ENCODE measurements at places on chromosomes 5 and 9.
A peak's percentile ranks its signal among the peaks of the same experiment; 100 is the strongest.

DNA sequence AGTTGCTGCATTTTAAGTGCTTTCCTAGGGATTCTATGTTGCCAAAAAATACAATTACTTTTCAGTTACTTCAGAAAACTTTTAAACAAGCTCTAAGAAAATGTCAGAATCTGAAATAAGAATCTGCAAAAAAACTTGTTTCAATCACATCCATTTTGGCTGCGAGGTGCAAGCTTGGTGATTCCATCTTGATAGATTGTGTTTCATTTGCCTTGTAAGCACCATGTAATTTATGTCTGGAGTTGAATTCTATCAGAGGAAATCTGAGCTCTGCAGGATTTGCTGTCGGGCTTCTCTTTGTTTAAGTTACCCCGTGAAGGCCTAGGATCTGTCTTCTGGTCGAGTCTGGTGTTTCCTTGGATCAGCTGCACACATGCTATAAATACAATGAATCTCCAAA is 40.4 kb upstream of the MAN2A1 start:
- DNase-seq = no peak

DNA sequence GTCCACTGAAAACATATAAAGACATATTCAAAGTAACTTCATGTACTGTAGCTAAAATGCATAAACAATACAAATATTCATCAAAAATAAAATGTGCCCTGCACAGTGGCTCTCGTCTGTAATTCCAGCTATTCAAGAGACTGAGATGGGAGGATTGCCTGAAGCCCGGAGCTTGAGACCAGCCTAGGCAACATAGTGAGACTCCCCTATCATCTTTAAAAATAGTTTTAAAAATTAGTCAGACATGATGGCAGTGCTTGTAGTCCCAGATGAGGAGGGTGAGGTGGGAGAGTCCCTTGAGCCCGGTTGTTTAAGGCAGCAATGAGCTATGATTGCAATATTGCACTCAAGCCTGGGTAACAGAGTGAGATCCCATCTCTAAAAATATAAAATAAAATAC is 534.1 kb downstream of the ANXA1 start:
- no peak for DNase-seq

GRCh38 chr5:136382071-136382470 is 16.7 kb upstream of the TRPC7 start:
- no peak for DNase-seq

- no peak for DNase-seq
These were observed 1.1 kb downstream of the JADE2 start for GRCh38 chr5:134526483-134527155.

DNA sequence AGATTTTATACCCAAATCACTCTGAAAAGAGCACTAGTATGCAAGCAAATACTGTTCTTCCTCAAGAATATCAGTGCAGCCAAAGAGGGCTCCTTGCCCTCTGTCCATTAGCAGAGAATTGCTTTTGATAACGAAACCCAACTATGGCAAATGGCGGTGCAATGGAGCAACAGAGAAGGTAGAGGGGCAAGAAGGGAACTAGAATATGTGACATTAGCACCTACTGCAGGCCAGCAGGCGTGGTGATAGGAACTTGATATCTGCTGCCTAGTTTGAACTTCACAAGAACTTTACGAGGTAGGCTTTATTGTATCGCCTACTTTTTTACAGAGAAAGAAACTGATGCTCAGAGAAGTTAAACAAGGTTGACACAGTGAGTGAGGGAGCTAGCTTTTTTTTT is 66.1 kb downstream of the APBA1 start:
- DNase-seq = no peak

DNA sequence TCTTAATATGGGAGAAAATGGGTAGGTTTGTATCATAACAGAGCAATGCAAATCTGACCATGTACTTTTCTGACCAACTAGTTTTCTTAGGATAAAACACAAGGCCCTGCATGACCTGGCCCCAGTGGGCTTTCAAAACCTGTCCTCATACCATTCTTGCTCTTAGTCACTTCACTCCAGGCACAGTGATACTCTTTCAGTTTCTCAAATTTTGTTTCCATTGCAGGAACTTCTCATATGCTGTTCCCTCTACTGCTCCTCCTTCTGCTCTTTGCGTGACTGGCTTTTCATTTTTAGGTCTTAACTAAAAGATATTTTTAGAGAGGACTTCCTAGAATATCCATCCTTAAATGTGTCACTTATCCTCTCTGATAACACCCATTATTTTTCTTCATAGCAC is 112.4 kb downstream of the INIP start:
- no peak for DNase-seq

GRCh38 chr9:33167084-33167971 is at the start of gene B4GALT1:
B4GALT1 (minus strand) TSS chr9:33167336; CDS start chr9:33167169, 167 bp downstream.
- DNase-seq = peak; percentile 97

- DNase-seq = no peak
These were observed 45.5 kb downstream of the RASA1 start for GRCh38 chr5:87313216-87313615.

- DNase-seq = no peak
These were observed 33.5 kb downstream of the AUH start for GRCh38 chr9:91328186-91328585.

DNA sequence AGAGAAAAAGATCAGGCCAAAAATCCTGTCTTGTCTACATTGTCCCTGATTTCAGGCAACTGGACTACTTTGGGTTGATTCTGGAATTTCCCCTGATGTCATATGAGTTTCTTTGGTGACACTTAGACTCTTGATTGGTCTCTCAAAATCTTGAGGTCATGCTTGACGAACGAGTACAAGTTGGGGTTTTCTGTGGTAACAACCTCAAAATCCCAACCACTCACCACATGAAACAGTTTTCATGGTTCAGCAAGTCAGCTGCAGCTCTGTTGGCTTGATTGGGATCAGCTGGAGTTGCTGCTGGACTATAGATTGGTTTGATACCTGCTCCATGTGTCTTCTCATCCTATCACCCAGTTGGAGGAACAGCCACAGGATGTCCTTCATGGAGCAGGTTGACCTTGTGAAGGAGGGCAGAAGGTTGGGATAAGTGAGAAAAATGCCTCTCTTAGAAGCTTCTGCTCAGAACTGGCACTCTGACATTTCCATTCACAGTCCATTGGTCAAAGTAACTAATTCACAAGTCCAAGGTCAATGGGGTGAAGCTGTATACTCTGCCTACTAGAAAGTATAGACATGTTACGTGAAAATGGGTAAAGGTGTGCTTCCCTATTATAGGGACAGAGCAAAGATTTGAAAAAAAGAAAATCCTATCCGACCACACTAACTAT is 284.5 kb downstream of the SH3GL2 start:
- no peak for DNase-seq

DNA sequence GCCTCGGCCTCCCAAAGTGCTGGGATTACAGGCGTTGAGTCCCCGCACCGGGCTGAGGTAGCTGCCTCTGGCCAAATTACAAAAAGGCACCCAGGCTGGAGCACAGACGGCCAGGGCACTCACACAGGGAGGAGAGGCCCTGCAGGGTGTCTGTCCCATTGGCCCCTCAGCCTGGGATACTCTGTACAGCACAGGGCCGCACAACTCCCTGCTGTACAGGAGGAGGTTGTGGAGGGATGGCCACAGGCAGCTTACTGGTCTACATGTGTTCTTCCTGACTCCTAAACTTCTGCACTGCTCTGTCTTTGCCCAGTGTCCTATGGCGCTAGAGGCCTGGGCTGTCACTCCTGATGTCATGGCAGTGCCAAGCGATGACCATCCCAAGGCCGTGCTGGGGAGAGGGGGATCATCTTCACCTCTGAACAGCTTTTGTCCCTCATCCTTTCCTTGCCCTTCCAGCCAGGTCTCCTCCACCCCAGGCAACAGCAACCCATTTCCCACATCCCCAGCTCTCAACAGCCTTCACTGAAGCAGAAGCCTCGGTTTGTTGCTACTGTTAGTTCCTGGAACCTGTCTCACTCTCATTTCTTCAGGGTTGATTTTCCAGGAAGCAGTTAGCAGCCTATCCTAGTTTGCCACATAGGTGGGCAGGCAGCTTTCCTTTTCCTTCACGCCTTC is 1.8 kb upstream of the CNOT6 start:
- DNase-seq = peak; percentile 60

- DNase-seq = no peak
These were observed 10.9 kb upstream of the ZDHHC11 start for GRCh38 chr5:861442-862366.
